ENCODE measurements at places on chromosomes 2 and 18. TPM values are rescaled to one million over a fixed set of nuclear protein-coding genes. Genes with fewer than 3 reads are reported as not detected.

The AMER3 gene
- 0.08 TPM for total RNA-seq

DNA sequence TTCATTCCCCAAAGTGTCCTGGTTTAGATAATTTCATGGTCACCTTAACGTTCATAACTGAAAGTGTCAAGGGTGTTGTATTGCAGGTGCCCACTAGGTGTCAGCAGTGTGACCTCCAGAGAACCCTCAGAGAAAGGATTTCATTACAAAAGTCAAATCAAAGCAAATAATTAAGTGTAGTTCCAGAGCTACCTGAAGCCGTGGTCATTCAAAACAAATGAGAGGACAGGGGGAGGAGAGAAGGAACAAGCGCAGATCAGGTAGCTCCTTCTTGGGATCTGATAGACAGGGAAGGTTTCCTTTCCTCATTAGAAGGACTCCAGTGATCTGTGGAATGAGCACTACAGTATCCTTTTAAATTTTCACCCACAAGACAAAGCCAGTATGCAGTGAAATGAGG is at the start of gene SLC9A4:
SLC9A4 (plus strand) TSS at position 207 of the 400 bp plus-strand sequence. CDS start 534 bp downstream, outside the sequence.
- H3K4me3 ChIP-seq: no peak within 1 kb of the TSS
- H3K27ac ChIP-seq: no peak within 1 kb of the TSS
- H3K4me1 ChIP-seq: no peaks in the 10 kb centered on the region
- H3K27me3 ChIP-seq: no peaks in the 10 kb centered on the region

The CLEC4F gene
- total RNA-seq: not detected

The SRSF7 gene
- 119 TPM for total RNA-seq

- no peaks in the 10 kb centered on the region for H3K36me3 ChIP-seq
- no peak overlapping the region for H3K27ac ChIP-seq
- H3K4me3 ChIP-seq: no peak overlapping the region
- DNase-seq: no peak
Observed at GRCh38 chr2:69202327-69202726, 184.7 kb downstream of the GFPT1 start.

- no peak overlapping the region for H3K27ac ChIP-seq
- H3K4me1 ChIP-seq: no peaks in the 10 kb centered on the region
- no peak overlapping the region for H3K4me3 ChIP-seq
- no peaks in the 10 kb centered on the region for H3K36me3 ChIP-seq
Observed at GRCh38 chr2:58788402-58788801, 547.3 kb upstream of the FANCL start.

DNA sequence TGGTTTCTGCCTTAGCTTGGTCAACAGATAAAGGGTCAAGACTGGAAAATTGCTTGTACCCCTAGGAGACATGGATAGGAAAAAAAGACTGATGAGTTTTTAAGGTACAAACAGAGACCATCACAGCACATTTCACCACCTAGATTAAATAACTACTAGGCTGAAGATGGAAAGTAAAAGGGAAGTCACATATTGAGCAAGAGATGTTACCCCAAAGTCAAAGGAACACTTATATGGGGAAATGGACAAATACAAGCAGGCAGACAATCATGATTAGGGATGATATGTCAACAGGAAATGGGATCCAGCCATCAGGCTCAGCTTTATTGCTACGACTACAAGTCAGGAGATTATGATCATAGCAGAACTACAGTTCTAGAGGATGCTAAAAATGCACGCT is 1643.1 kb upstream of the CELF4 start:
- H3K4me3 ChIP-seq: no peak overlapping the region
- no peak overlapping the region for H3K27ac ChIP-seq
- no peak for DNase-seq
- H3K27me3 ChIP-seq: no peaks in the 10 kb centered on the region
- no peaks in the 10 kb centered on the region for H3K4me1 ChIP-seq
- H3K36me3 ChIP-seq: no peaks in the 10 kb centered on the region

The ALPG gene
- not detected for total RNA-seq

- no peak overlapping the region for H3K4me3 ChIP-seq
- no peak for DNase-seq
- no peaks in the 10 kb centered on the region for H3K27me3 ChIP-seq
- no peak overlapping the region for H3K27ac ChIP-seq
Observed at GRCh38 chr18:28485918-28486317, 309.0 kb upstream of the CDH2 start.

DNA sequence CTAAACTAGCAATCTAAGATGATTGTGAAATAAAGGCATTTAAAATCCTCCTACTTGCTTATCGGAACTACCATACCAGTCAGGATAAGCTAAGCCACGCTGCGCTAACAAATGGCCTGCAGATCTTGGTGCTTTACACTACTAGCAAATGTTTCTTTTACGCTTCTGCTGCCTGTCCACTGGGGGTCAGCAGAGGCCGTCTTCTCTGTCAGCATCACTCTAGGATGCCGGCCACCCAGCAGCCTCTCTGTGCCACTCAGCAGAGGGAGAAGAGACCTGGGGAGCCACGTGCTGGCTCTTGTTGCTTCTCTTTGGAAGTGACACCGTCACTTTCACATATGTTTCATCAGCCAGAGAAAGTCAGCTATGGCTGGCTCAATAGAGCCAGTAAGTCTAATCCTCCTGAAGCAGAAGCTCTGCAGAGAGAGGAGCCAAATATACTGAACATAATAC is 36.6 kb downstream of the COPS8 start:
- H3K27ac ChIP-seq: no peak overlapping the region
- H3K27me3 ChIP-seq: no peaks in the 10 kb centered on the region
- H3K4me1 ChIP-seq: no peaks in the 10 kb centered on the region

The IL37 gene
- total RNA-seq: not detected

The KANSL1L gene
- total RNA-seq: 75.8 TPM

- H3K4me3 ChIP-seq: no peak overlapping the region
- H3K4me1 ChIP-seq: no peaks in the 10 kb centered on the region
- no peak overlapping the region for H3K27ac ChIP-seq
- no peaks in the 10 kb centered on the region for H3K36me3 ChIP-seq
- no peak for DNase-seq
Observed at GRCh38 chr2:166184789-166185188, 57.0 kb upstream of the SCN1A start.

DNA sequence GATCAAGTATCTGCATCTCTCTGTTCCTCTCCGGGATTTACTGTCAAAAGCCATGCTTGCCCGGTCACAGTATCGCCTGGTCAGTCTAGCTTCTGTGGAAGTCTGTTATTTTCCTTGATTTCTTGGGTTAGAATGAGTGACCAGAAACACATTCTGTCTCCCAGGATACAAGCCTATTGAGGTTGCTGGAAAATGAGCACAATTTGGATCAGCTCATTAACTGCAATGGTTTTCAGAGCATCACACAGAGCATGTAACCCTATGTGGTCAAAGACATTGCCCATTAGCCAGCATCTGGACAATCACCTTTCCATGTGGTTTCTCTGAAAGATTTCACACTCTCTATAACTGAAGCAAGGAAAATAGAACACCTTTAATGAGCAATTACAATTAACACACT is 124.2 kb upstream of the FAM98A start:
- DNase-seq: no peak
- no peak overlapping the region for H3K4me3 ChIP-seq
- no peaks in the 10 kb centered on the region for H3K4me1 ChIP-seq
- H3K36me3 ChIP-seq: no peaks in the 10 kb centered on the region

- peaks cover 34% of the 10 kb centered on the region for H3K36me3 ChIP-seq
- H3K4me3 ChIP-seq: no peak overlapping the region
- no peak for DNase-seq
- H3K4me1 ChIP-seq: peaks cover 30% of the 10 kb centered on the region
- H3K27ac ChIP-seq: peak overlapping the region; percentile 99
Observed at GRCh38 chr2:43220229-43220751, 6.1 kb downstream of the ZFP36L2 start.

DNA sequence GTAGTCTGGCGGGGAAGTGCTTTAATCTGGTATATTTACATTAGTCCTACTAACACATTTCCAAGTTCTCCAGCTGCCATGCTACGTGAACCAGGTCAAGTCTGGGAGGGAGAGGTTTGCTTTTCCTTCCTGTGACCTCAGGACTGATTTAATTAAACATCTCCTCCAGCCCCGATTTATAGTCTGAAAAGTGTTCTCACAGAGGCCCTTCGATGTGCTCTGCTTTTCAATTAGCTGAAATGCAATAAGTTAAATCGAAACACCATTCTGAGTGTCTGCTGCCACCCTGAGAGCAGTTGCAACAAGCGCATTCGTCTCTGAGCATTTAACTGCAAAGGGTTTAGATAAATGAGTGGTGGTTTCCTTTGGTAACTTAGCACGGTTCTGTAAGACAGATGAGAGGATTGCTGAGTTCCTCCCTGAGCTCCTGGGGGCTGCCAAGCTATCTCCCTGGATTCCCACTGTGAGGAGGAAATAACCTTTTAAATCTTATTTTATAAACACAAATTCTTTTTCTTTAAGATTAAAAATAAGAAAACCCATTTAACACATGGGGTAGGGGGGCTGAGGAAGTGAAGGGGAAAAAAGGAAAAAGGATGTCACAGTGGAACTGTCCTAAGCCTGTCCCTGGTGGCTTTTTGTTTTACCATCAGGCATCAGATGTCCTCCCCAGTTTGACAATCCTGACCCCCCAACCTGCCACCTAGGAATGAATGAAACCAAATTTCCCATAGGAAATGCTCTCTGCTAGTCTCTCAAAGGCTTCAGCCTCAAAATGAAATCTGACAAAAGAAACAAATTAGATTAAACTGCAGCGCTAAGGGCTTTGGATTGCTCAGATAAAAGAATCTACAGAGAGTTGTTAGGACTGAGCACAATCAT is 56.5 kb upstream of the CREB1 start:
- H3K27ac ChIP-seq: no peak overlapping the region
- H3K27me3 ChIP-seq: no peaks in the 10 kb centered on the region
- no peaks in the 10 kb centered on the region for H3K4me1 ChIP-seq

- no peaks in the 10 kb centered on the region for H3K4me1 ChIP-seq
- DNase-seq: no peak
- no peak overlapping the region for H3K4me3 ChIP-seq
- H3K27ac ChIP-seq: no peak overlapping the region
- no peaks in the 10 kb centered on the region for H3K36me3 ChIP-seq
Observed at GRCh38 chr2:42286268-42286946, 74.6 kb downstream of the COX7A2L start.

DNA sequence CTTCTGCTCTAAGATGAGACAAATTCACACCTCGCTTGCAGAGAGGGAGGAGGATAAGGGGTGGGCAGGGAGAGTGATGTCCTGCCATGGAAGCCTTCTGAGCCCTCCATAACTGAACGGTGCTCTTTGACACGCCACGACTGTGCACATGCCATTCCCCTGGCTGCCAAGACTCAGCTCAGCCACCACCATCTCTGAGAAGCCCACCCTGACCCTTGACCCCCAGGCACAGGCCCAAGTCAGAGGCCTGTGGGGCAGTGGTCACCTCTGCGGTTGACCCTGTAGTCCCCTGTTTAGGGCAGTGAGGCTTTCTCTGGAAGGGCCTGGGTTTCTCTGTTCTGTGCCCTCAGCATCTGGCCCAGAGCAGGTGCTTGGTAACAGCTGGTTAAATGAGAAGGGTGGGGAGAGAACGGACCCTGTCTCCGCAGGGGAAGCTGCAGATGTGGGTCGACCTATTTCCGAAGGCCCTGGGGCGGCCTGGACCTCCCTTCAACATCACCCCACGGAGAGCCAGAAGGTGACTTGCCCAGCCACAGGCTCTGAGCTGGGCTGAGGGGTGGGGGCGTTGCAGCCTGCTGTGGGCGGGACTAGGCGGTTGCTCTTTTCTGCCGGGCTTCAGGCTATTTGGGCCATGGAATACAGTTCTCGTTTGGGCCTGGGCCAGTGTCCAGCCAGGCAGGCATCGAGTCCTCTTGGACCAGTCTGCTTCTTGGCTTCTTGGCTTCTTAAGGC is 215.1 kb downstream of the DYSF start:
- no peak for DNase-seq
- H3K4me1 ChIP-seq: no peaks in the 10 kb centered on the region
- no peaks in the 10 kb centered on the region for H3K36me3 ChIP-seq
- no peak overlapping the region for H3K27ac ChIP-seq

The GNLY gene
- not detected for total RNA-seq

GRCh38 chr2:30709516-30709915 is 97.7 kb downstream of the CAPN13 start:
- H3K27ac ChIP-seq: no peak overlapping the region
- H3K4me1 ChIP-seq: no peaks in the 10 kb centered on the region
- DNase-seq: no peak
- H3K27me3 ChIP-seq: no peaks in the 10 kb centered on the region
- H3K4me3 ChIP-seq: no peak overlapping the region

DNA sequence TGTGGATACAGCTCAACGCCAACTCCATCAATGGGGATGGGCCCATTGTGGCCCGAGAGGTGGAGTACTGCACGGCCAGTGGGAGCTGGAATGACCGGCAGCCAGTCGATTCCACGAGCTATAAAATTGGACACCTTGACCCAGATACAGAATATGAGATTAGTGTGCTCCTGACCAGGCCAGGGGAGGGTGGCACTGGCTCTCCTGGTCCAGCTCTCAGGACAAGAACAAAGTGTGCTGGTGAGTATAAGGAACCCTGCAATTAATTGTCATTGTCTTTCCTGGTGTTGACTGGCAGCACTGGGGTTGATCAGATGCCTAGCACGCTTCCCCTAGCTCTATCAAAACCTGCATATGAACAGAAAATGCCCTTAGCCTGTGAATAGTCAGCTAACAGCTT is 388.1 kb downstream of the PTPRM start:
- no peaks in the 10 kb centered on the region for H3K36me3 ChIP-seq
- peaks cover 27% of the 10 kb centered on the region for H3K4me1 ChIP-seq
- H3K27ac ChIP-seq: no peak overlapping the region
- DNase-seq: no peak
- H3K4me3 ChIP-seq: no peak overlapping the region

DNA sequence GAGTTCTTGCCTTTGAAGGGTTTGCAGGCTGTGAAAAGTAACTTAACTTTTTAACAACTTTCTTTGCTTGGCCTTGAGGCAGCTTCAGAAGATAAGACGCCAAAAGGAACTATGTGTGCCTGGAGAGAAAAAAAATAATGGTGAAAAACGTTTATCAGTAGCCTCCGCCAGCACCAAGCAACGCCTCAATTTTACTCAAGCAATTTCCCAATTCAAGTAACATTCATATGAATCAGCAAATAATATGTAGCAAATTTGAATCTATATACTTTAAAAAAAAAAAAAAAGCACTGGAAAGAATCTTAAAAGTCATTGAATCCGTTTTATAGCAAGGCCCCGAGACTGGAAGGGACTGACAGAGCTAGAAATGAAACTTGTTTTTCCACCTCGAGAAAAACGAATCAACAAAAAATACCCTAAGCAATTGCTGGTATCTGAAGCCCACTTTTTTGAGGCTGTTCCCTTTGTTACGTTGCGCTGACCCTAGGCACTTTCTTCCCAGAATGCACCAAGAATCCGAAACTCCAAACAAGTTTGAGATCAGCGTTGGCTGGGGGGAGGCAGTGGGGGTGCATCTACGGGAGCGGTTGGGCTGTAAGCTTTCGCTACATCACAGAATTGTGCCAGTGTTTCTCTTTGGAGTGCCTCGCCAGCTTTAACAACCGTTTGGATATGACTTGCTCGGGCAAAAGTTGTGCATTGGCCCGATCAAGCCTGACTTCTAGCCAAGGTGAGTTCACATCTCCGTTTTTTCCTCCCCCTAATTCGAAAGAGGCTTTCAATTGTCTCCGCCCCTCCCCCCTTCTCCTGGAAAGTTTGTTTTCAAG is 2.7 kb upstream of the TGIF1 start:
- H3K4me3 ChIP-seq: peak overlapping the region; percentile 96
- no peaks in the 10 kb centered on the region for H3K27me3 ChIP-seq
- H3K36me3 ChIP-seq: no peaks in the 10 kb centered on the region
- peaks cover 13% of the 10 kb centered on the region for H3K4me1 ChIP-seq
